Fibroblast of skin of abdomen (primary cell): ENCODE measurements at places on chromosomes 5 and 9.
A peak's percentile ranks its signal among the peaks of the same experiment; 100 is the strongest.

DNA sequence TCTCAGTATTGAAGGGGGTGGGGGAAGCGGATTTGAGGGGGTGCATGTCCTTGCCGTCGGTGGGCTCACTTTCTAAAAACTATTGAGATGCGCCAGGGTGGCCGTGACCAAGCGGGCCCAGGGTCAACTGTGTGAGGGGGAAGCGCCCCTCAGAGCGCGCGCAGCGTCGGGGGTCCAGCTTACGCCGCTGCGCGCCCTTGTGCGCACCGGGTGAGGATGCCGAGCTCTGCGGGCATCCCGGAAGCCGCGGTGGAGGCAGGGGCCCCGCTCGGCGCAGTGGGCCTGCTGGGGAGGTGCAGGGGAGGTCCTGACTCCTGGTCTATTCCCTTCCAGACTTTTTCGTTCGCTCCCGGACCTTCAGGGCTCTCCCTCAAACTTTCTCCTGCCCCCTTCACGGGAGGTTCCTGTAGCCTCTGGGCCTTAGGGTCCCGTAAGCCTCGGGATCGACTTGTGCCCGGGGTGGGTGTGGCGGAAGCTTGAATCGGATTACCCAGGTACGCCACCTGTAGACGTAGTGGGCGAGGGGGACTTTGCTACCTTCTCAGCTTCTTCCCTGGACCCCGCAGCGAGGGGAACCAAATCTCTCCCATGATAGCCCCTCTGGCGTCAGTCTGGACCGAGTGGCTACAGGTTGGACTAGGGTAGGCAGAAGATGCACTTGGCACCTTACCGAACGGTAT is 2.5 kb upstream of the PRDM6 start:
- no peak for DNase-seq

DNA sequence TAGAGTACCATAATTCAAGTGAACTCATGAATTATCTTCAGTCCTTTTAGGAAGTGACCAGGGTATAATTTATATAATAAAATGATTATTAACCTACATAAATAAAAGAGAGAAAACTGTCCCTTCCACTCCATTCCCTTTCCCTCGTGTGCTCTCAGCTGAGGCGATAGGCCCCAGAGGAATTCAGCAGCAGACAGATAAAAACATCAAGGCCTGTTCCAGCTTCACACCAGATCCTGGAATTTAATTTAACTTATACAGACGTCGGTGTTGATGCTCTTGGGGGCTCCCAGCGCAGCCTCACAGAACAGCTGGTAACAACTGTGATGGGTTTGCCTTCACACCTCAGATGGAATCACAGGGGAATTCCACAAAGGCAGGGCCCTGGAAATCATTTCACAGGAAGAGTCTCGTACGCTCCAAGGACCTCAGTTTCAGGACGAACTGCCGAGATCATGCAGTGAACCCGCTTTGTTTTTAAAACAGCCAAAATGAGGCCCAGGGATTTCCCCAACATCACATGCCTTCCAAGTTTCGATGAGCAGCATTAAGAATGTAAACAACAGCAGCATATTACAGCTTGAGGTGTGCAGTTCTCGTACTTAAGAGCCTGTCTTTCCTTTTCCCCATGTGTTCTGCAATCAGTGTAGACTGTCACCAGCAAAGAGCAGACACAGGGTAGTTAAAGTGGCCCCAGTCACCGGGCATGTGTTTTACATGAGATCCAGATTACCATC is 73.6 kb upstream of the ALDH1B1 start:
- DNase-seq, result peak; percentile 35

GRCh38 chr9:86782831-86783230 is 164.5 kb downstream of the GAS1 start:
- peak; percentile 18 for DNase-seq

DNA sequence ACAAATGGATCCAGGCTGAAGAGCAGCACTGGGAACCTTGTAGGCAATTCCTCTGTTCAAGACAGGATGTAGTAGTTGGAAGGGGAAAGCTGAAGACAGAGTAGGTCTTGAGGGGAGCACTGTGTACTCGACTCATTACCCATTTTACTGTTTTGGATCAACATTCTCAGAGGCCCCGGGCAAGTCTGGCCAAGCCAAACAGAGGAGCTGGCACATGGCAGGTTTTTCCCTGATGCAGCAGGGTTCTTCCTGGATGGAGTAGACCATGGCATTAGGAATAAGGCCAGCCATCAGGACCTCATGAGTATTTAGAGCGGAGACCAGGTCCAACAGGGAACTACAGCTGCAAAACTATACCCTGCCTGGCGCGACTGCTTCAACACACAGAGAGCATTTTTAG is 4.4 kb downstream of the SVEP1 start:
- DNase-seq, result no peak

GRCh38 chr9:114114364-114114763 is 15.3 kb upstream of the KIF12 start:
- DNase-seq, result no peak

GRCh38 chr5:178288401-178289368 is 56.1 kb upstream of the PHYKPL start:
- peak; percentile 41 for DNase-seq

GRCh38 chr5:66224773-66225553 is 80.9 kb downstream of the SREK1 start:
- no peak for DNase-seq

- peak; percentile 96 for DNase-seq
Measured at GRCh38 chr9:106420511-106420944, 442.4 kb upstream of the ZNF462 start.

DNA sequence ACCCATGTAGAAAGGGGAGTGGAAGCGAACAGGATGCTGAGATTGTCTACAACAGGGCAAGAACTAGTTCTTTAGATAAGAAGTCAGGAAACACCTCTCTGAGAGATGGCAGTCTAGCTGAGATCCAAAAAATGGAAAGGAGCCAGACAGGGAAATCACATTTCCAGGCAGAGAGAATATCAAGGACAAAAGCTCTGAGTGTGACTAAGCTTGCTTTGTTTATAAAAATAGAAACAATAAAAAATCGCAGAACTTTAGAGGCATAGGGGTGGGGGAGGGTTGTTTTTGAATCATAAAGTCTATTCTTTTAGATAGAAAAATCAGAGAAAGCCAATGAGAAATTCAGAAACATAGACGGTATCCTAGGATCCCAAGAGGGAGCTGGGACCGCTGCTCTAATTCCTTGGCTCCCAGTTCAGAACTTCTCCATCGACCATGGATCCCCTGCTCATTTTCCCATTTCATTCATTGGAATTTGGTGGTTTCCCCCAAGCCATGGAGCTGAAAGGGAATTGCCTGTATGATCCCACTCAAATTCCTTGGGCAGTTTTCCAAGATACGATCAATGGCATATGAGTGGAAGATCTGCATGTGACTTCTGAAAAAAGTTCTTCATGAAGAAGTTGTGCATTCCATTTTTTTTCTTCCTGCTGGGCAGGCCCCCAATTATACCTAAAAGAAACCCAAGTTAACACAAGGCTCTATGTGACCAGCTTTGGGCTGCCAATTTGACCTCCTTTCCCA is 182.0 kb downstream of the GRIA1 start:
- DNase-seq, result peak; percentile 73

- DNase-seq, result no peak
Measured at GRCh38 chr5:64506567-64507263, 900 bp downstream of the RGS7BP start.

- DNase-seq, result peak; percentile 43
Measured at GRCh38 chr5:178417391-178417811, 172.8 kb downstream of the COL23A1 start.

GRCh38 chr9:84659313-84659712 is 10.2 kb upstream of the NTRK2 start:
- no peak for DNase-seq

DNA sequence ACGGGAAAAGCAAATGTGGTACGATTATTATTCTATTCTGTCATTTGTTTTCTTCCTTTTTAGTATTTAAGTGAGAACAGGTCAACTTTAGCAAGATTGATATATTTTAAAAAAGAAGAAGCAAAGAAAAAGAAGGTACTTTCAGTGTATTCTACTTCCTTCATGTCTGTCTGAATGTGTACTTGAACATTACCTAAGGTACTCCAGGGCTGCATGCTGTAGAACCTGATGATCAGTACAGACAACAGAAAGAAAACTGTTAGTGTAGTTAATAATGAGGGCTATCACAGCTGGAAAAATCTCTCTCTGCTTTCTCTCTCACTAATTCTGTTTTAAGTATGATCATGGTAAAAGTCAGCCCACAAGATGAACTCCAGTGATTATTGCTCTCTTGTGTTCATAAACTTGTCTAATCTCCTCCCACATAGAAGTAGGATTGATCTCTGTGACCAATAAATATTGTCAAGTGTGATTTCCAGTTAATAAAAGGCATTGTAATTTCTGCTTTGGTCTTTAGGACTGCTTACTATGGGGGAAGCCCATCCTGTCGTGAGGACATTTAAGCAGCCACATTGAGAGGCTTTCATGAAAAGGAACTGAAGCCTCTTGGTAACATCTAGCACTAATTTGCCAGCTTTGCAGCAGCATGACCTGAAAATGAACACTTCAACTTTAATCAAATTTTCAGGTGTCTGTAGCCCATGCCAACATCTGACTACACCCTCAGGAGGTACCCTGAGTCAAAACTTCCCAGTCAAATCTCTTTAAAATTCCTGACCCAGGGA is 864.0 kb upstream of the ACO1 start:
- no peak for DNase-seq

- peak; percentile 58 for DNase-seq
Measured at GRCh38 chr5:146388386-146388785, 49.7 kb downstream of the POU4F3 start.

DNA sequence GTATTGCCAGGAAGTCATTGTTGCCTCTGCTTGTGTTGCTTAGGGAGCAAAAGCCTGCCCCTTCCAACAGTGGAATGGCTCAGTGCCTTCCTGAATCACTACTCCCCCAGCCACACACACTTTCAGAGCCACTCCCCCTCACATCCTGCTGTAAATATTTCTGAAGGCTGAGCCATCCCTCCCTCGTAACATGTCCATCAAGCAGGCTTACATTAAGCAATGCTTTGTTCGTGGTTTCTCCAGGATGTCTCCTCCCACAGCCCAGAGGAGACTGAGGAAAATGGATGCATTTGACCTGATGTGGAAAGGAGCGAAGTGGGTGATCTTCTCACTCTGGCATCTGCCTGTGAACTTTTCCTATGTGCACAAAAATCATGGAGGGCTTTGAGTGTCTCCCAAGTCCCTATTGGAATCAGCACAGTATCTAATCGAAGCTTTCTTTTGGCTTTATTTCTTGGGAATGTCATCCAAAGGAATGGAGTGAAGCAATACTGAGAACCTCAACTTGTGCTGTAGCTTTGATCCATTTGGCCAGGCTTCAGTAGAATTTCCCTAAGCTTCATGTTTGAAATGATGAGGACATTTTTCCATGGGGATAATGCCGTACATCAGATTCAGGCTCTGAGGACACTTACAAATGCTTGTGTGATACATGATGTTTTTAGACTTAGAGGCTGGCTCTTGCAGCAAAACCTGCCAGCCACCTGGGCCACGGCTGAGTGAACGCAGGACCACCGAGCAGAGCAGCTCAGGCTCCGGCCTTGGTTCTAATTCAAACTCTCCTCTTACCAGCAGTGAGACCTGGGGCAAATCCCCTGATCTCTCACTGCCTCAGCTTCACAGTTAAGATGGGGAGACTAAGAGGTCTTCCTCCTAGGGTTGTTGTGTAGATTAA is 389.1 kb downstream of the ENC1 start:
- DNase-seq, result peak; percentile 98

DNA sequence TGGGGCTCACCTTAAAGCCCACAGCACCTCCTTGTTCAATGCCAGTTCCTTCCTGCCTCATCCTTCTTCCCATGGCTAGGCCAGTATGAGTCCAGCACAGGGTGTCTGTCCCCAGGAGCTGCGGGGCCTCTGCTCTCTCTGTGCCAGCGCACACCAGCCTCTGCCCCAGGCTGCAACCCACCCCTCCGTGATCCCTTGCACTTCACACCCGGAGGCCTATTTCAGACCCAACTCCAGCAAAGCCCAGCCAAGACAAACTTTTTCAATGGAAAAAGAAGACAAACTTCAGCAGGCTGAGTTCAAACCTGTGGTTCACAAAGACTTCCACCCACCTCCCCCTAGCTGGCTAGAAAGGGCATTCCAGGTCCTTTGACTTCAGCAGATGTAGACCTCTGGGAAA is 56.2 kb upstream of the OTULINL start:
- DNase-seq, result no peak

DNA sequence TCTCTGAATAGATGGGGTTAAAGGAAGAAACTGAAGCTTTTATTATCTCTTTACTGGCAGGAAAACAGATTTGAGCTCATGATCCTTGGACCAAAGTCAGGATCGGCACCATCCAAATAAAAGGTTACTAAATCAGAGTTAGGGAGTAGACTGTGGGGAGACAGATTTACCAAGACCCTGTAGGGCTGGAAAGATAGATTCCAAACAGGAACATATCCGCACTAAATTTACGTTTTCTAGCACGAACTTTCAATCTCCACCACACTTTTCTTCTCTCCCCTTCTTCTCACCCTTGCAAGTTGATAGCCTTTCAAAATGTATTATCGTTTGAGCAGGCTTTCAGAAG is 120.0 kb upstream of the HMHB1 start:
- no peak for DNase-seq

GRCh38 chr5:32230356-32231099 is 56.4 kb upstream of the GOLPH3 start:
- no peak for DNase-seq

- DNase-seq, result no peak
Measured at GRCh38 chr5:142944140-142944539, 174.0 kb downstream of the ARHGAP26 start.

DNA sequence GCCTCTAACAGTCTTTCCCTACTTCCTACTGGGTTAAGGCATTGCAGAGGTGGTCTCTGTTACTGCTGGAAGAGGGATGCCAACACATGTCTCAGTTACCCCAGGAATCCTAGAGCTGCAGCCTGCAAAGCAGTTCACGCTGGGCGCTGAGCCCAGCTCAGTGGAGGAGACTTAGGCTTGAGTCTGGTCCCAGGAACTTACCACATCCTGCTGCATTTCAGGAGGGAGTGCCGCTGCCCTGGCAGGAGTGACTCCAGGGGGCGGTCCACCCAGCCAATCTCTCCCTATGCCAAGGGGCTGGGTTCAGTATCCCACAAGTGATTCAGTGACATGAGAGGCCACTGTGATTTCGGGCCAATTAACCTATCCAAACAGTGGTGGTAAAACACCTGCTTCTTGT is 7.6 kb downstream of the TTC16 start:
- DNase-seq, result peak; percentile 64

GRCh38 chr9:124110307-124110915 is 98.8 kb downstream of the LHX2 start:
- peak; percentile 67 for DNase-seq
